ENCODE measurements at places on chromosomes 12 and 14.
A peak's percentile ranks its signal among the peaks of the same experiment; 100 is the strongest.

DNA sequence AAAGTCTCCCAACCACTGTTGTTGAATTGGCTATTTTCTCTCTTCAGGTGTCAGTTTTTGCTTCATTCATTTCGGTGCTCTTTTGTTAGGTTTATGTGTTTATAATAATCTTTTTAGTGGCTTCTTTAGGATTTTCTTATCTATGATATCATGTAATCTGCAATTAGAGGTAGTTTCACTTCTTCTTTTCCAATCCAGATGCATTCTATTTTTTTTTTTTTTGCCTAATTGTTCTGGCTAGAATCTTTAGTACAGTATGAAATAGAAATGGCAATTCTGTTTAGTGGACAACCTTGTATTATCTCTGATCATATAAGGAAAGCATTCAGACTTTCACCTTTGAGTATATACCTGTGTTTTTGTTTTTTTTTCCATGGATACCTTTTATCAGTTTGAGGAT lies 17.4 kb downstream of the CNOT2 start:
- no peak for DNase-seq

GRCh38 chr12:107486140-107486892 lies 199.3 kb upstream of the PWP1 start:
- no peak for DNase-seq

- no peak for DNase-seq
Measured at GRCh38 chr14:92259613-92260357, 63.2 kb upstream of the SLC24A4 start.

DNA sequence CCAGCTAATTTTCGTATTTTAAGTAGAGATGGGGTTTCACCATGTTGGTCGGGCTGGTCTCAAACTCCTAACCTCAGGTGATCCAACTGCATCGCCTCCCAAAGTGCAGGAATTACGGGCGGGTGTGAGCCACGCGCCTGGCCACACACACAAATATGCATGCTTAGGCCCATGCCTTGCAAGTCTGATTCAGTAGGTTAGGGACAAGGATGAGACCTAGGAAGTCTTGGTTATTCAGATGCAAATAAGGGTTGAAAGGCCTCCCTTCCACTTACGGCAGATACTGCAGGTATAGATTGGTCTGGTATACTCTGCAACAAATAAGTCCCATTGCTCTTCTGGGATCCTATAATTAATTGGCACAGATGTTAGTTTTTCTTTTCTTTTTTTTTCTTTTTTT lies 32.9 kb downstream of the TXNRD1 start:
- DNase-seq: no peak

- DNase-seq: no peak
Measured at GRCh38 chr14:95725685-95726336, 11.9 kb upstream of the TCL1A start.

- no peak for DNase-seq
Measured at GRCh38 chr12:67202678-67203012, 66.5 kb upstream of the CAND1 start.

DNA sequence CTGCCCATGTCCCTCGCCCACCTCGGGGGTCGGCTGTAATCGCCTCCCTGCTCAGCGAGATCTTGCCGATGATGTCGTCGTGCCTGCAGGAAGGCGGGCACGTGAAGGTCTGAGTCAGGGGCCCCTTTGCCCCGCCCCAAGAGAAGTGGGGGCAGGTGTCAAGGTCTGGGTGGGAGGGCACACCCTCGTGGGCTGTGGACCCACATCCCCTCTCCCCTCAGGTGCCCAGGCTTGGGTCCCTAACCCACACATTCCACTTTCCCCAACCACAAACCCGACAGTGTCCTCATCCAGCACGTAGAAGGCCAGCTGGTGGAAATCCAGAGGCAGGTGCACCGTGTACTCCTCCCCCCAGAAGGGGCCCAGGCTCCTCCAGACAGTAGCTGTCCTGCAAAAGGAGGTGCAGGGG lies 7.8 kb downstream of the RASAL1 start:
- DNase-seq: no peak

- peak; percentile 52 for DNase-seq
Measured at GRCh38 chr14:39322807-39323206, 89.1 kb downstream of the MIA2 start.

GRCh38 chr12:6961695-6962284 lies 8.7 kb downstream of the PHB2 start:
- DNase-seq: peak; percentile 80

GRCh38 chr12:50246873-50247612 lies 36.3 kb downstream of the LIMA1 start:
- peak; percentile 89 for DNase-seq

GRCh38 chr14:101962503-101962874 lies 1.9 kb upstream of the DYNC1H1 start:
- peak; percentile 73 for DNase-seq

- no peak for DNase-seq
Measured at GRCh38 chr12:54369597-54370131, 5.4 kb upstream of the GPR84 start.

- DNase-seq: peak; percentile 46
Measured at GRCh38 chr12:67747869-67748742, 99.6 kb downstream of the DYRK2 start.

DNA sequence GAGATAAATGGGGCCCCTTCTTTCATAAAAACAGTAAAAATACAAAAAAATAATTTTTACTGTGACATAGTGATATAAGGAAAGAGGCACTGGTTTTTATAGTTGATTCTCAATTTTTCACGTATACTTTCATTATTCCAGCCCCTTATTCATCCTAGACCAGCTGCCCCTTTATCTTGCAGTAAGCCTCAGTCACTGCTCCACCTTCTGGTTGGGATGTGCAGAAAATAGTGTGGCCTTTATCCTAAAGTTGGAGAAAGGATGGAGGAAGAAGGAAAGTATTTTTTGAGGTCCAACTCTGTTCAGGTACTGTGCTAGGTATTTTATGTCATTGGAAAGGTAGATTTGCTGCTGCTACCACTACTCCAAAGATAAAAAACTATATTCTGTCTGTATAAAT lies 172.7 kb downstream of the ANO6 start:
- DNase-seq: peak; percentile 67

DNA sequence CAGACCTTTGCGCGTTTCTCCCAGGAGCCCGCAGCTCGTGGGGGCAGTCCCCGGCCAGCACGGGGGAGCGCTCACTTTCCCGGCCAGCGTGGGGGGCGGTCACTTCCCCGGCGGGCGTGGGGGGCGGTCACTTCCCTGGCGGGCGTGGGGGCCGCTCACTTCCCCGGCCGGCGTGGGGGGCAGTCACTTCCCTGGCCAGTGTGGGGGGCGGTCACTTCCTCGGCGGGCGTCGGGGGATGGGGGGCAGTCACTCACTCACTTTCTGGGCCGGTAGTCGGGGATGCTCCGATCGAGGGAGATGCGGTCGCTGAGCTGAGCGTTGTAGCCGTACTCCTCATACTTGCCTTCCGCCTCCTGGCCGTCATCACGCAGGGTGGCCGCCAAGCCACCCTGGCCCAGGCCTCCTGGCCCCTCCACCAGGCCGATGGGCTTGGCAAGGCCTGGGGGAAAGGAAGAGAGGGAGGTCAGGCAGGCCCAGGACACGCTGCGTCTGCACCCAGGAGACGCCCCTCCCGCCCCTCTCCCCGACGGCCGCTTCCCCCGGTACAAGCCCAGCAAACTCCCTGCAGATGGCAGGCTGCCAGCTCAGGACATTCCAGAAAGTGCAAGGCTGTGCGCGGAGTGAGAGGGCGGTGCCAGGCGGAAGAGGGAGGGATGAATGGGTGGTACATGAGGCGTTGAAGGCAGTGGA lies 43.3 kb downstream of the GALNT9 start:
- peak; percentile 75 for DNase-seq

DNA sequence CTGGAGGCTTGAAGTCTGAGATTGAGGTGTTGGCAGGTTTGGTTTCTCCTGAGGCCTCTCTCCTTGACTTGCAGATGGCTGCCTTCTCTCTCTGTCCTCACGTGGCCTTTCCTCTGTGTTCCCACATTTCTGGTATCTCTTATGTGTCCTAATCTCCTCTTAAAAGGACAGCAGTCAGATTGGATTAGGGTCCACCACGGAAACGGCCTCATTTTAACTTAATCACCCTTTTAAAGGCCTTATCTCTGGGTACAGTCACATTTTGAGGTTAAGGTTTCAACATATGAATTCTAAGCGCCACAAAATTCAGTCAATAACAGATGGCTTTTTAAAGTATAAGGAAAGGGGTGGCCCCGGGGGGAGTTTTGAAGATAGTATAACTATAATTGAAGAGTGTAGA lies 33.5 kb downstream of the UNC79 start:
- DNase-seq: no peak

GRCh38 chr14:102505775-102506625 lies 3.6 kb downstream of the ANKRD9 start:
- DNase-seq: no peak

GRCh38 chr12:47811581-47812484 lies 7.9 kb downstream of the HDAC7 start:
- peak; percentile 62 for DNase-seq

DNA sequence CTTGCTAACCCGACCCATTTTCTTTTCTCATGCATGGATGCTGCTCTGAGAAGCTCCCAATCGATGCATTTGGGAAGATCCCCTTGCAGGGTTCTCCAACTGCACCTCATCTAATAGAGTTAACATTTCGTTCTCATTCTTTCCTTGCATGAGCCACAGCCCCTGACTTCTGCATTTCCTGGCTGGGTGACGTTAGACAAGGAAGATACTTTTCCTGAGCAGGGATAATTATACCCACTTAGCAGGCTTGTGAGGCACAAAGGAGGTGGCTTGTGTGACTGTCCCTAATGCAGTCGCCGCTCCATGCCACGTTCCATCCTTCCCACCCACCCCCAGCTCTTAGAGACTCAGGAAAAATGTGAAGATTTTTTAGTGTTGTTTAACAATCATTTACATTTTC lies 195.1 kb downstream of the CHST11 start:
- DNase-seq: no peak

- DNase-seq: no peak
Measured at GRCh38 chr14:80350707-80351106, 139.4 kb upstream of the DIO2 start.

- no peak for DNase-seq
Measured at GRCh38 chr12:68686262-68686594, 550 bp upstream of the NUP107 start.

GRCh38 chr12:106022568-106023012 lies 116.2 kb downstream of the NUAK1 start:
- no peak for DNase-seq

DNA sequence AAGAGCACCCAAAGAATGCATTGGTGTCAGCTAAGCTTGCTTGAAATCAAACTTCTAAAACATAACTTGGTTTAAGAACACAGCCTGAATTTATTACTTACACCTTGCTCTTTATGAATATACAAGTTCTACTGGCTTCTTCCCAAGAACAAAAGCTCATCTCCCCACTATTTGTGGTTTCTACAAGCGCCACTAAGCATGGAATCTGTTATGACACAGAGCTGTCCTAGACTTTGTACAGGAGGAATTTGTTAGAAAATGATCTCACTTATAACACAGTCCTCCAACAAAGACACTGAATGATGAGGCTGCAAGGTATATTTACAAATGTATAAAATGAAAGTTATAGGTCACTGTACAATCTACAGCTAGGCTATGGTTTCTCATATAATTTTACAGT lies 452.1 kb downstream of the BCAT1 start:
- DNase-seq: no peak

DNA sequence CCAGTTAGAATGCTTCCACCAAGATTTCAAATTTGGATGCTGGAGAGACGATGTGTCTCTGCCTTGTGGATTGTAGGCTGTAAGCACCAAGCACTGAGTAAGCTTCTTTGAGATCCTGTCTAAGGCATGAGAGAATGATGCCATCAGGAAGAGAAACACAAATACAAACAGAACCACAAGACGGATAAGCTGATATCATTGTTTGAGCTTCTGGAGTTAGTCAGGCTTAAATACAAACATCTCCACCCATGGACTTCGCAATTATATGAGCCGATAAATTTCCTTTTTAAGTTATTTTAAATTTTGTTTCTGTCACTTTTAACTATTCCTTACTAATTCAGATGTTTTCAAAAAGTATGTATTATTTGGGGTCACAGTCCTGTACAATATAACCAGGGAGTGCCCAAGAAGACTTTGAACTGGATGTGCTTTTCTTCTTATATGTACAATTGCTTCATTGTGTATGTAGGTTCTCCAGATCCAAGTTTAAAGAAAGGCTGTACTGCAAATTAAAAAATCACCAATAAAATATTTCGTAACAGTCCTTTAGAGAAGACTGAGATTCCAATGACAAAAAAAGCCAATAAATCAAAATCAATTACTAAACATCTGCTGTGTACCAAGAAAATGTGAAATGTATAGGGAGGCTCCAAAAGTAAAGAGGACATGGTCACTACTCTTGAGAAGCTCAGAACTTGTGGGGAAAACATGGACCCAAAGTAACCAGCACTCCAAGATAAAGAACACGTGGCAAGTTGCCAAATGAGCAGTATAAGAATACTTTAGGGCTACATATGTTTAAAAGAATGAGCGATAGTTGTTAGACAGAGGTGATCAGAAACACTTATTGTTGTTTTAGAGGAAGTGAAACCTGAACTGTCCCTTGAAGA lies 274.1 kb downstream of the ADAMTS20 start:
- DNase-seq: no peak

DNA sequence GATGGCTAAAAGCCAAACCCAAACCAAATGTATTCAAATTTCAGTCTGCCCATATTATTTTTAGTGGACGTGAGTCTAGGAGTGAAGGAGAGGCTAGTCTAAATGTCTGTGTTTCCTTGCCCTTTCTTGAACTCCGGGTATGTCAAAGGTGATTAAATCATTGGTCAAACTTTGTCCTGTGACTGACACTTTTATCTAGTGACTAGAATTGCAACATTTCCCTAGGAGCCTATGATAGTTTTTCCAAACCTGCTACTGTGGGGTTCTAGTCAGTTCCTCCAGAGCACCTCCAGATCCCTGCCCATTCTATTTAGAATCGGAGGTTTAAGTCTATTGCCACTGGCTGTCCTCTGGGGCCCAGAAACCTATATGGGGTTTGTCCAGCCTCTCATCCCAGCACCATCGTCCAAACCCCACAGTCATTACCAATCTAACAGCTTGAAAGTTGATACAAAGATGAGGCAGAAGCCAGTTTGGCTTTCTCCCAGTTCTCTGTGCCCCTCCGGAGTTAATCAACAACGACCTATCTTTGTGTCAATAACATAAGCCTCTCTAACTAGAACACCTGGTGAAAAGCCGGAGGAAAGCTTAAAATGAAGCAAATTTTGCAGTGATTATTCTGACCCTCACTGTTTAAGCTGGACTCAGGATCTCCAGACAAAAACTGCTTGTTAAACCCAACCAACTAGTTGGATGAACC lies 306.7 kb downstream of the ZFP36L1 start:
- no peak for DNase-seq

- DNase-seq: peak; percentile 79
Measured at GRCh38 chr12:52871291-52872039, 22.7 kb upstream of the KRT78 start.

GRCh38 chr12:119573086-119573485 lies 20.5 kb upstream of the TMEM233 start:
- DNase-seq: no peak
